ENCODE measurements at places on chromosomes 1 and 21.

GRCh38 chr1:1349256-1350012 is at the start of gene DVL1:
Gene DVL1, minus strand, starts transcription at chr1:1349418. Its CDS starts 353 bp downstream, at chr1:1349065.
- DNase-seq = peak; percentile 81

DNA sequence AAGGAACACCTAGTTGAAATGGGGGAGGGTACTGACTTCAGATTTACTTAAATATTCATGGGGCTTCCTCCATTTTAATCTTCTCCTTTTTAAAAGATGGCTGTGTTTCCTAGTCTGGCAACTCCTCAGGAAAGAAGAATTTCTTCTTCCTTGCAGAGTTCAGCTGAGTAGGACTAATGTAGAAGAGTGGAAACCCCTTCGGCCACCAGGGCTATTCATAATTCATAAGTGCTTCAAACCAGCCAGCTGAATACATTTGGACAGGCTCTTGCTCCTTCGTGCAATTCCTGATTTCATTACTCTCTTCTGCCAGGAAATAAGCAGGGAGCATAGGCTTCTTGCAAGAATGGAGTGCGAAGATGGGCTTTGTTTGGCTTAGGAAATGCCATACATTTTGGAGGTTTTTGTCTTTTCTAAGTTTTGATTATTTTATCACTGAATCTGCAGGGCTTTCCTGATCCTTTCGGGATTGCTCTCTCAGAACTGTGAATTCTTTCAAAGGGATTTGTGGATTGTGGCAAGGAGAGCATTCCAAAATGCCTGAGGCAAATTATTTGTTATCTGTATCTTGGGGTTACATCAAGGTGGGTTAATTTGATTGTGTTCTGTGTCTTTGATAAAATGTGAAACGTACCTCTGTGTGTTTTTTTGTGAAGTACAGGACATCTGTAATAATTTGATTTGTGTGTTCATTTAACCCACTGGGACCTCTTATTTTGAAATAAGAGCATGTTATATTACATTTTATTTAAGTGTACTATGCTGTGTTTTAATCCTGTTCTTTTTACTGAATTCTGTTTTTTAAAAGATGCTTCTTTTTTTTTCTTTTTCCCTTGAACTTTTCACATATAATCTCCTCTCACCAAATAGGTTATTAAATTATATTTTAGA is 179.4 kb upstream of the SGIP1 start:
- DNase-seq = no peak

DNA sequence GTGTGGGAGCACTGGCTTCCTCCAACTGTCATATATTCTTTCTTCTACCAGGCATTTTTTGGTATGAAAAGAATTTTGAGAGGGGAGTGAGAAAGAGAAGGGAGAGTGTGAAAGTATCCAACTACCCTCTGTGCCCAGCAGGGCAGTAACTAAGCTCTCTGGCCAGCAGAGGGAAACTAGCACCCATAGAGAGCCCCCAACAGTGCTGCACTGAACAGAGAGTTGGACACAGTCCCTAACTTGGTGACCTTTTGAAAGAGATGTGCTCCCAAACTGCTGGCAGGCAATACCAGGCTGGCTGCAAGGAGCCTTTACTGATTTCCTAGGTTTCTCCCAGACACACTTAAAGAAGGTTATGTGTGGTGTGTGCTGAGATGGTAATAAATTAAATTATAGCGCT is 118.8 kb upstream of the PBX1 start:
- peak; percentile 6 for DNase-seq

- peak; percentile 13 for DNase-seq
Measured at GRCh38 chr1:229381234-229381633, 38.4 kb upstream of the CCSAP start.

DNA sequence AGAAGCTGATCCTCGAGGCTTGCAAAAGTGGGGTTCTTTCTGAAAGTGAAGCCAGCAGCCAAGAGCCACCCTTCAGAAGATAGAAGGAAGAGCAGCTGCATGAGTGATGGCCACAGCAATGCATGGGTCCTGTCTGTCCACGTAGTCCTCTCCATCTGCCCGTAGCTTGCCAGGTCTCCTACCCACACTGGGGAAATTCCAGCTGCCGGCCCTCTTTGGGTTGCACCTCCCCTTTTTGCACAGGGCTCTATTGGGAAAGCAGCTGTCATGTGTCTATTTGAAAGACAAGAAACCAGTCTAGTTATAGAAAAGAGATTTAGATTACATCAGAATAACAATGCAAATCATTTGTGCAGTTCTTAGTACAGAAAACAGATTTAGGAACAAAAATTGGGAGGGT is 204.4 kb downstream of the GIPC2 start:
- no peak for DNase-seq

GRCh38 chr1:75764057-75764655 is 21.9 kb upstream of the RABGGTB start:
- no peak for DNase-seq

DNA sequence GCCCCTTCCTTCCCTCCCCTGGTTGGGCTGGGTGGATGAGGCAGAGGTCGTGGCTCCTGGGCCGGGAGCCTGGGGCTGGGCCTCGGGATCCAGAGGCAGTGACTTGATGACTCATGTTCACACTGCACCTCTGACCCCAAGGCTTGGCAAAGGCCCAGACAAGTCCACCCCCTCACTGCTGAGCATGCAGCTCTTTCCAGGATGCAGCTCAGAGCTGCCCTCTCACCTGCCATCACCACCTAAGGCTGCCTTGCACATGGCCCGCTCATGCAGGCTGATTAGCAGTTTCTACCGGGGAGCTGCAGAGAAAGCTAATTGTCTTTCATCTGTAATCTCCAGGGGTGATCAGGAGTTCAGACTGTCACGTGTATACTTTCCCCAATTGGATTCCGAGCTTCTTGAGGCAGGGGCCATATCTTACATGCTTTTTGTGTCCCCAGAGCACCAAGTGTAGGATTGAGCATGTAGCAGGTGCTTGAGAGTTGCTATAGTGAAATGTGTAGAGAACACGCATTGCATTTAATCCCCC is 62.1 kb downstream of the LRRN2 start:
- peak; percentile 19 for DNase-seq

GRCh38 chr1:236639686-236640085 is 35.4 kb upstream of the HEATR1 start:
- DNase-seq = no peak

- DNase-seq = no peak
Measured at GRCh38 chr1:196459383-196459782, 148.9 kb downstream of the KCNT2 start.

GRCh38 chr21:38743772-38744529 is 61.8 kb upstream of the ETS2 start:
- DNase-seq = no peak

DNA sequence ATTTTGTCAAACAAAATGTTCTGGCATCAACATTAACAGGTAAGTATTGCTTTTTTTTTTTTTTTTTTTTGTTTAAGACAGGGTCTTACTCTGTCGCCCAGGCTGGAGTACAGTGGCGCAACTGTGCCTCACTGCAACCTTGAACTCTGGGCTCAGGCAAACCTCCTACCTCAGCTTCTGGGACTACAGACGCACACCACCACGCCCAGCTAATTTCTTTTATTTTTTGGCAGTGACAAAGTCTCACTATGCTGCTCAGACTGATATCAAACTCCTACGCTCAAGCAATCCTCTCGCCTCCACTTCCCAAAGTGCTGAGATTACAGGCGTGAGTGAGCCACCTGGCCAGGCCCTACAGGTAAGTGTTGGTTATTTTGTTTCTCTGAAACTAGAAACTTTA is 2.4 kb downstream of the TUT4 start:
- DNase-seq = no peak

- DNase-seq = peak; percentile 25
Measured at GRCh38 chr1:20160034-20160433, 20.9 kb downstream of the PLA2G2F start.

DNA sequence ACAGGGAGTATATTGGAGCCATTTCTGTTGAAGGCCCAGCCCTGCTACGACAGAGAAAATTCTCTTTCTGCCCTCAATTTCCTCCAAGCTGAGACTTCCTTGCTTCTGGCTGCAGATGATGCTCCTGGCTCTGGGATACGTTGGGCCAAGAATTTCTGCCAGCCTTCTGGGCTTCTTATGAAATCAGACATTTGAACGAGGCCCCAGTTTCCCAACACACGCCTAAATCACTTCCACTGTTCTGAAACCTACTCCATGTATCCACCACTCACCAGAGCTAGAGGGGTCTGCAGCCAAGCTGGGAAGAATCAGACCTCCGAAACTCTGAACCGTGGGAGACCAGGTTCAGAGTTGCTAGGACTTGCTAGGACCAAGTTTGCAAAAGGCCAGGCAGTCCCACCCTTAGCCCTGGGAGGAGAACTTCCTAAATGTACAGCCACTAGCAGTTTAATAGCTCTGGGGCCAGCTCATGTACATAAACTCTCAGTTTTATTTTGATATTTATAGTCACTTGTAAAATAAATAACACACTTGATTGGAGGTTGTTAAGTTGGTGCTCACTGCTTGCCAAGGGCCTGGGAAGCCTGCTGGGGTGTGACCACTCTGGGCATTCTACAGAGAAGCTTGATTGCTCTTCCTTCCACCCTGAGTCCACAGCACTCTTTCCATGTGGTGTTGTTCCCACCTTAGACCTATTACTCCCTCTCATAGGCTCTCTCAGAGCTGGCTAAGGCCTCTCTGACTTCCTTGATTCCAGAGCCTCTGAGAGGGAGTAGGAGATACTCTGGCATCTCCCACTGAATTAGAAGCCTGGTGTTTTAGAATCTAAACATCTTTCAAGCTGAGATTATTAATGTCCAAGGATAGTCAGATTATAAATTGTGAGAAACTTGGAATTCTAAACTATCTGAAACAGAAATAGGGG is 83.4 kb upstream of the TRABD2B start:
- DNase-seq = no peak

- peak; percentile 42 for DNase-seq
Measured at GRCh38 chr1:191993549-191993948, 164.7 kb upstream of the RGS18 start.

- no peak for DNase-seq
Measured at GRCh38 chr1:18766328-18766727, 93.1 kb downstream of the TAS1R2 start.

GRCh38 chr1:21961337-21961736 is 15.5 kb upstream of the CELA3B start:
- DNase-seq = no peak

- DNase-seq = no peak
Measured at GRCh38 chr21:29538115-29538514, 239.4 kb downstream of the BACH1 start.

- DNase-seq = no peak
Measured at GRCh38 chr1:43063394-43064219, 104.9 kb upstream of the SLC2A1 start.

DNA sequence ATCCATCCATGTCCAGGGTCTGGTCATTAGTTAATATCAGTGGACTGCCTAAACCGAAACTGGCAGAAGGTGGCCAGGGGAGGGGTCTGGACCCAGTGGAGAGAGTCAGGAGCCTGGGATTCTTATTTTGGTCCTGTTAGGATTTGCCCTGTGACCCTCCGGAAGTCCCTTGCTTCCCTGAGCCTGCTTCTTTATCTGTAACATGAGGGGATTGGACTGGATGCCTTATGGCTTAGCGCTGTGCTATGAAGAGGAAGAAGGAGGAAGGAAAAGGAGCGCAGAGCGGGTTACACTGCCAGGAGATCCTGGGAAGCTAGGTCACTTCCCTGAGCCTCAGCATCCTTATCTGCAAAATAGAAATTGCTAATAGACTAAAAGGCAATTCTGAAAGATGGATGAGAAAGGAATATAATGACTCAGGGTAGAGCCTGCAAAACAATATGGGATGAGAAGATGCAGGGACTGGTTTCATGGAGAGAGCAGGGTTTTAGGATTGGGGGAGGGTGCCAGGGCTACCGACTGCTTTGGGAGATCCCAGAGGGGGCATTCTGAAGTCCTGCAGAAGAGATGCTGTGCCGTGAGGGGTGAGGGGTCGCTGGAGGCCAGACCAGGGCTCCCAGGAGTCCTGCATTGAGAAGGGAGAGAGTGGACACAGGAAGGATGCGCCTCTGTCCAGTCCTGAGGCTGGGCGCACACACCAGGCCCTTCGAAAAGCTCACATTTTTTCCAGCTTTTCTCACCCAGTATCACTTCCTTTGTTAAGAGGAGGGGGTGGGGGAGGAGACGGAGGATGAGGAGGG is 460 bp upstream of the ADORA1 start:
- no peak for DNase-seq

DNA sequence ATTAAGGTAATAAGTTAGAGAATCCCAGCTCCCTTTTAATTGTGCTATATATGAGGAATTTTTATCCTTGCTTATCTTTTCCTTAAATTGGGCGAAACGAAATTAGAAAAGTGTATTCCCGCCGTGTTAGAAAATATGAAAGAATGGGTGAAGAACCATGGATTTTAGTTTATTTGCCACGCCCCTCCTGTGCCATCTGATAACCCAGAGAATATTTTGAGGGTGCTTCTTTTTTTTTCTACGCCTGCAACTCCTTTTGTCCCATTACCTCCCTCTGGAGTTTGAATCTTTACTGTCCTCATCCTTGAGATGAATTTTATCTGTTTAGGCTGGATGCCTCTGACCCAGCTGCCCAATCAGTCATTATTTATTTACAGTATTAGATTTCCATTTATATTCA is 1.6 kb downstream of the TLCD4 start:
- DNase-seq = no peak

GRCh38 chr1:223330466-223330865 is 33.5 kb downstream of the SUSD4 start:
- no peak for DNase-seq

- no peak for DNase-seq
Measured at GRCh38 chr1:192099328-192099727, 58.9 kb upstream of the RGS18 start.

- no peak for DNase-seq
Measured at GRCh38 chr1:92577261-92577895, 90.7 kb upstream of the GFI1 start.

DNA sequence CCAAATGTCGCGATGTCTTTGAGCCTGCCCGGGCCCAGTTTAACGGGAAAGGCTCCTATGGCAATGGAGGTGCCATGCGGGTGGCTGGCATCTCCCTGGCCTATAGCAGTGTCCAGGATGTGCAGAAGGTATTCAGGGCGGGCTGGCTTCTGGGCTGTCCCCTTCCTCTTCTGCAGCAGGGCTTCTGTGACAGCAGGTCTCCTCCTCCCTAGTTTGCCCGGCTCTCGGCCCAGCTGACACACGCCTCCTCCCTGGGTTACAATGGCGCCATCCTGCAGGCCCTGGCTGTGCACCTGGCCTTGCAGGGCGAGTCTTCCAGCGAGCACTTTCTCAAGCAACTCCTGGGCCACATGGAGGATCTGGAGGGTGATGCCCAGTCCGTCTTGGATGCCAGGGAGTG is 3.0 kb downstream of the ADPRS start:
- DNase-seq = no peak

DNA sequence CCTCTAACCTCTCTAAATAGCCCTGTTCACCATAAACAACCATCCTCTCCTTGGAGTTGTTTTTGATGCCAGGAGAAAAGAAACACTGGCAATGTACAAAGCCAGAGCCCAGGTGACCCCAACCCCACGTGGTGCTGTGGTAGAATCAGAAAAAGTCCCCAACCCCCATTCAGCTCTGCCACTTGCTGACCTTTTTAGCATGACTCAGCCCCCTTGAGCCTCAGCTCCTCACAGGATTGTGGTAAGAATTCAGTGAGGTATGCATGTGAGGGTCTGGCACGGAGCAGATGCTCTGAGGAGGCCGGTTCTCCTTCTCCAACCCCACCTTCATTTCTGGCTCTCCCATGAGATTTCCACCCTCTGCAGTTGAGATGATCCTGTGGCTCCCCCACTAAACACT is 11.1 kb upstream of the CHI3L1 start:
- DNase-seq = peak; percentile 86

Data from NB4 (cell line).